Epithelial cell of alveolus of lung (primary cell): ENCODE measurements at places on chromosomes 16 and 17. TPM values are rescaled to one million over a fixed set of nuclear protein-coding genes. Genes with fewer than 3 reads are reported as not detected.

The KRTAP3-1 gene
- total RNA-seq = not detected in 2 replicates

The HBM gene
- not detected in 2 replicates for total RNA-seq

The MPP3 gene
- total RNA-seq = 4.1 and 4.8 TPM in 2 replicates

The DNAI2 gene
- total RNA-seq = not detected in 2 replicates

The KRT20 gene
- total RNA-seq = not detected in 2 replicates

The ZP2 gene
- total RNA-seq = not detected in 2 replicates
